ENCODE measurements at places on chromosomes 5 and 9.

GRCh38 chr5:110665184-110665726 lies 61.2 kb downstream of the TMEM232 start:
- no peak for DNase-seq

GRCh38 chr5:74539986-74540385 lies 100.5 kb downstream of the ENC1 start:
- no peak for DNase-seq

- DNase-seq = no peak
Measured at GRCh38 chr9:91994422-91994821, 44.4 kb upstream of the ROR2 start.

DNA sequence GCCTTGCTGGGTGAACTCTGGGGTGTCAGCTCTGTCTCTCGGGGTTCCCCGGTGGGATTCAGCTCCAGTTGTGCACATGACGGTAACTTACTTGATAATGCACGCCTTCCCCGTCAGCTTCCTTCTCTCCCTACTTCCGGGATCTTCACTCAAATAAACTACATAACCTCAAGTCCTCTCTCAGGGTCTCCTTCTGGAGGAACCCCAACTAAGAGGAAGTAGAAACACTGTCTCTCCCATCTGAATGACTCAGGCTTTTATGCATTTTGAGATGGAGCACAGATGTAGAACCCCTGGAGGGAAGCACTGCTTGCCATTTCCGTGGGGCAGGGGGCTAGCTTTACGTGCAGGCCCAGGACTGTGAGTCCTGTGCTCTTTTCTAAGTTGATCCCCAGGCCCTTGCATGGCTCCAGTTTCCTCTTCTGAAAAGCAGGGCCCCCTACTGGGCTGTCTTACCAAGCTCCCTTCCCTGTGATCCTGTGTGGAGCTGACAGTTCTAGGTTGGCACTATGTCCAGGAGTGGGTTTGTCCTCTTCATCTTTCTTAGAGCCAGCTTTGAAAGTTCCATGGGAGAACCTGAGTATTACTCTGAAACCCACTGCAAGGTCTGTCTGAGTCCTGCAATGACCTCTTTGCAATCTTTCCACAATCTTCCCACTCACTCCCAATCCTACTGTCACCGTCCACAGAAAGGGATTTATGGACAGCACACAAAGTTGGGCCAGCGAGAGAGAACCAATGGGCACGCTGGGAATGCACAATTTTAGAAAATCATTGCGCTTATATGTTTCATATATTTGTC lies 17.7 kb downstream of the S1PR3 start:
- DNase-seq = no peak

DNA sequence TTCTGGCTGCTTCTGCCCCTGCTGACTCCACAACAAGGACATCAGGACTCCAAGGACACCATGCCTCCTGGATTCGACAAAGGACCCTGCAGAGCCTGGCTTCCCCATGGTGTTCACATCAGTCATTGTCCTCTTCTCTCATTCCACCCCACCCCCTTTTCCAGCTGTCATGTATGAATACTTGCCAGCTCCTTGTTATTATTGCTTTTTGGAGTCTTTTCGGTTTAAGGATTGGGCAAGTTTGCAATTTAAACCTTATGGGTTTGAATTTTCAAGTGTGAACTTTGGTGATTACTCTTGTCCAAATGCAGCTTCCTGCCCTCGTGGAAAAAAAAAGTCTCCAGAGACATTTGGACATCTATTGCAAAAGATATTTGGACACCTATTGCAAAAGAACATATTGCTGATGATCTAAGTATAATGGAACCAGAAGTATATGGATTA lies 14.2 kb upstream of the LVRN start:
- DNase-seq = no peak

GRCh38 chr9:130171226-130172148 lies 717 bp upstream of the NCS1 start:
- DNase-seq = no peak

GRCh38 chr5:148467958-148468357 lies 84.2 kb downstream of the FBXO38 start:
- DNase-seq = no peak

DNA sequence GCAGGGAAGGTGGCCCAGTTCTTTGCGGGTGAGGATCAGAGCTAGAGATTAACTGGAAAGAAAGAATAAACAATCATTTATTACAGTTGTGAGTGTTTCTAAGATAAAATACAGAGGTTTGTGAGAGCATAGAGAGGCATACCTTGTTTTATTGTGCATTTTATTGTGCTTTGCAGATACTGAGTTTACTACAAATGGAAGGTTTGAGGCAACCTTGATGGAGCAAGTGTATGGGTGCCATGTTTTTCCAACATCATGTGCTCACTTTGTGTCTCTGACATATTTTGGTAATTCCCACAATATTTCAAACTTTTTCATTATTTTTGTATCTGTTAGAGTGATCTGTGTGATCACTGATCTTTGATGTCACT lies 715 bp upstream of the C5orf34 start:
- no peak for DNase-seq

- DNase-seq = no peak
Measured at GRCh38 chr5:73591698-73592501, 26.4 kb downstream of the UTP15 start.

DNA sequence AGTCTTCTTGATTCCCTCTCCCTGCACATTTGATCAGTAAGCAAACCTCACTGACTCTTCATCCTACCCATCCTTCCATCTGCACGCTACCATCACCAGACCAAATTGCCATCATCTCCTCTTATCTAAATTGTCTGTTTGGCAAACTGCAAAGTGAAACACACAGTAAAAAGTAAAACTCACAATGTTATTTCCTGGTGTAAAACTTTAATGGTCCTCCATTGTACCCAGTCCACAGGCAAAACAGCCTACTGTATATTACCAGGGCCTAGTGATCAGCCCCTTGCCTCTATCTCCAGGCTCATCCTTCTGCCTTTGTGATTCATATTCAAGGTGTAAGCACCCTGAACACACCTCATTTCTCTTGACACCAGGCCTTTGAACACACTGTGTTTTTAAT lies 83.3 kb upstream of the GPR151 start:
- no peak for DNase-seq

GRCh38 chr5:170408226-170408625 lies 19.1 kb upstream of the KCNMB1 start:
- DNase-seq = no peak

- peak; percentile 53 for DNase-seq
Measured at GRCh38 chr5:36876965-36877666, 547 bp downstream of the NIPBL start.

DNA sequence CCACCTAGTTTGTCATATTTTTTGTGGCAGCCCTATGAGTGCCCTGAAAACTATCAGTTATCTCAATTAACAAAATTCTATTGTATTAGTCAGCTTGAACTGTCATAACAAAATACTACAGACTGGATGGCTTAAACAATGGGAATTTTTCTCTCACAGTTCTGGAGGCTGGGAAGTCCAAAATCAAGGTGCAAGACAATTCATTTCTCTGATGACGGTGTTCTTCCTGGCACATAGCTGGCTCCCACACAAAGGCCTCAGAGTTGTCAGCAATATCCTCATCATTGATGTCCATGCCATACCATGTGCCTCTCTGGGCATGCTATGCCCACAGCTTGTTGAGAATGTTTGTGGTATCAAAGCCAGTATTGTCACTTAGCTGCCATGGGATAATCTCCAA lies 691.9 kb downstream of the NR2F1-AS1 start:
- DNase-seq = no peak

- no peak for DNase-seq
Measured at GRCh38 chr9:137299938-137300337, 2.1 kb downstream of the NRARP start.

GRCh38 chr5:149317281-149318048 lies 27.8 kb upstream of the GRPEL2 start:
- DNase-seq = peak; percentile 36

DNA sequence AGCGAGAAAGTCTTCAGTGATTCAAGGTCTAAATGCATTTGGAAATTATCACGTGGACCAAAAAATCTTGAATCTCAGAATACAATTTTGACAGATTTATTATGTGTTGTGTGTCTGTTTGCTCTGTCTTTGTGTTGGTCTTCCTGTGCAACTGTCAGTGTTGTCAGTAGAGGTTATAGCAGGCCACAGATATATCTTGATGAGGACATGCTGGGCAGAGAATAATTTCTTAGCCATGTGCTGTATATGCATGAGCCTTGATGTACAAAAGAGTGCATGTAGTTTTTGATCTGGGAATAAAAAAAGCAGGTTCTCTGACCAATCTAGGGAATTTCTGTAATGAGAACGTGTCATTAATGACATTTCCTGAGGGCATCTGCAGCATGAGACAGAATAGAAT lies 57.6 kb downstream of the ZSWIM6 start:
- no peak for DNase-seq

DNA sequence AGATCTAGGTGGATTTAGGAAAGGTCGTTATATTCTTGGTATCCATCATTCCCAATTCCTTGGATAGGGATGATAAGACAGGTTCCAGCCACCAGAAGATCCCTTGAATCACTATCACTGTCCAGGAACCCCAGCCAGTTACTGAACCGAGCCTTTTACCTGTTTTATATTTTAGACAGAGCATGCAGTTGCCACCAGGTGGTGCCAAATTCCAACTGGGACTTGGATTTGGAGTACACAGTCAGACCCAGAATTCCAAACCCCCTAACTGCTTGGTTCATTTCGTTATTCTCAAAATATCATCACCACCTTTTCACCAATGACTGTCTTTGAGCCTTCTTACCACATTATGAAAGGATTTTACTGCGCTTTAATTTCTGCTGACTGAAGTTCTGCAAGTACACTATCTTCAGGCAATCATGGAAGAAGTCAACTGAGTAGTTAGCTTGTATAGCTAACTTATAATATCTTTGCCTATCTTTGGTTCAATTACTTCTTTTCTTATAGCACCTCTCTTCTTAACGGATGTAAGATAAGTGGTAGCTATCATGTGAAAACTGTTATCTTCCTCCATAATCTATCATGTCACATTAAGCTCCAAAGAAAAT lies 191.8 kb downstream of the PRR16 start:
- peak; percentile 3 for DNase-seq

Measured in stimulated activated CD4-positive, alpha-beta T cell treated with anti-CD3 and anti-CD28 coated beads, Interleukin-4, amount 100 ng/mL, for 24 hours (primary cell).